Gastrocnemius medialis (tissue), 4 donors: ENCODE measurements at places on chromosomes 6 and 20. TPM values are rescaled to one million over a fixed set of nuclear protein-coding genes. Genes with fewer than 3 reads are reported as not detected.

The KHDC1L gene
- total RNA-seq = not detected

The POM121L2 gene
- not detected for total RNA-seq

The NFKBIL1 gene
- total RNA-seq = 20.9 TPM

The GLP1R gene
- not detected for total RNA-seq

The DIDO1 gene
- total RNA-seq = 39.3 TPM

The MCCD1 gene
- total RNA-seq = not detected

The GRM1 gene
- total RNA-seq = not detected

The GNAS-AS1 gene
- not detected for total RNA-seq

The PAX1 gene
- total RNA-seq = 0.10 TPM

The KIAA1586 gene
- 10.2 TPM for total RNA-seq

The KCNS1 gene
- not detected for total RNA-seq

The FNDC1 gene
- total RNA-seq = 0.31 TPM

The GRM4 gene
- total RNA-seq = 0.03 TPM

The ARFGEF3 gene
- total RNA-seq = 0.78 TPM

The ADA gene
- 5.1 TPM for total RNA-seq

The PNPLA1 gene
- not detected for total RNA-seq

The ZCCHC3 gene
- 9.0 TPM for total RNA-seq

The SPDEF gene
- total RNA-seq = 0.16 TPM

The CTCFL gene
- not detected for total RNA-seq
